ENCODE measurements at places on chromosomes 11 and 22.

- DNase-seq = no peak
Measured at GRCh38 chr22:50260434-50260800, 1.1 kb downstream of the MAPK12 start.

- no peak for DNase-seq
Measured at GRCh38 chr11:62400760-62401159, 18.1 kb upstream of the SCGB1A1 start.

DNA sequence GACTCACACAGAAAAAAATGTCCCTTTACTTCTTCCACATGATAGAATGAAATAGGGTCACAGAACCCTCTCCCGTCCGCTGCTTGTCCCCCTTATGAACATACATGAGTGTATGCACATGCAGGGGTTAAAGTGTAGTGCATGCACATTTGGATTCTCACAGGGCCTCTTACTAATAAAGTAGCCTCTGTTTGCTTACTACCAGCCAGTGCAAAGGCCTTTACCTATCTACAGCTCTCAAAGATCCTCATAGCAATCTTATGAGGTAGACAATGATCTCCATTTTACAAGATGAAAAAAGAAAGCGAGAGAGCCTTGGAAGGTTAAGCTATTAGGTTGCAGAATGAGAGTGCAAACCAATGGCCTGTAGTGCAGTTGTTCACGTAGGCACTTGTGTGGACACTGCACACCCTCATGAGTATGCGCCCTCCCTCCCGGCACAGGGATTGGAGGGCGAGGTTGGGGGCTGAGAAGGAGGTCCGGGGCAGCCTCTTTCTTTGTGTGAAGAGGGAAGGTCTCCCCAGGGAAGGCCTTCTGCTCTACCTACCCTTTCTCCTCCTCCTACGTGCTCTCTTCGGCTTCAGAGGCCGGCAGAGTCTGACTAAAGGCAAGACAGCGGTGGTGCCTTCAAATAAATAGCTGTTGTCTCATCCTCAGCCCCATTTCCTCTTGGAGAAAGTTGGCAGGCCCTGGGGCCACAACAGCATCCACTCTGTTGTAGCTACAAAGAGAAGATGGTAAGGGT, 91.3 kb downstream of the CEP164 start:
- DNase-seq = no peak

DNA sequence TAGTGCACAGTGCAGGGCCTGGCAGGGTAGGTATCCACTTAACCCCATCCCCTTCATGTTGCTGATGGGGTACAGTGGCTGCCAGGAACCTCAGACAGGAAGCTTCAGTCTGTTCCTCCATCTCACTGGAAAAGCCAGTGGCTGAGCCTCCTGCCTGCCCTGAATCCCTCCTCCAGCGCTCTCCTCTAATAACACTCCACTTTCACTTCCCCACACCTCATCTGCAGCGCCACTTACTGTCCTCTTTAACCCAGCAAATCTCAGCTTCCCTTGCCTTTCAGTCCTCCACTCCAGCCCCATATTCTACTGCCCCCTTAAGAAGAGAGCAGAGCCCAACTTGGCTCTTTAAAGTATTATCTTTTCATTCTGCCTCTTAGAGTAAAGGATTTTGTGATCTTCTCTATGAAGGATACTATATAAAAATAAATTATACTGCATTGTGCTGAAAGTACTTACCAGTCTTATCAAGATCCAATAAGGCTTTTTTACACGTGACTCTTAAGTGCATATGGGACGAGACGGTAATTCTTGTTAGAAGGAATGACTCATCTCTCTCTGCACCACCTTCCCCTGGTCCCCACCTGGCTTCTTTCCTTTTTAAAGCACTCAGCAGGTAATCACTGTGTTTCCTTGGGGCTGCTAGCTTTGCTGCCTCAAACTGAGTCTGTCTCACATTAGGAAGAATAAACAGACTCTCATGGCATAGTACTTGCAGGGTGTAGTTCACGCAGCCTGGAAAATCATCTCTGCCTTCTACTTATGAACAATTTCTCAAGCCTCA, 238.0 kb upstream of the NARS2 start:
- DNase-seq = no peak

DNA sequence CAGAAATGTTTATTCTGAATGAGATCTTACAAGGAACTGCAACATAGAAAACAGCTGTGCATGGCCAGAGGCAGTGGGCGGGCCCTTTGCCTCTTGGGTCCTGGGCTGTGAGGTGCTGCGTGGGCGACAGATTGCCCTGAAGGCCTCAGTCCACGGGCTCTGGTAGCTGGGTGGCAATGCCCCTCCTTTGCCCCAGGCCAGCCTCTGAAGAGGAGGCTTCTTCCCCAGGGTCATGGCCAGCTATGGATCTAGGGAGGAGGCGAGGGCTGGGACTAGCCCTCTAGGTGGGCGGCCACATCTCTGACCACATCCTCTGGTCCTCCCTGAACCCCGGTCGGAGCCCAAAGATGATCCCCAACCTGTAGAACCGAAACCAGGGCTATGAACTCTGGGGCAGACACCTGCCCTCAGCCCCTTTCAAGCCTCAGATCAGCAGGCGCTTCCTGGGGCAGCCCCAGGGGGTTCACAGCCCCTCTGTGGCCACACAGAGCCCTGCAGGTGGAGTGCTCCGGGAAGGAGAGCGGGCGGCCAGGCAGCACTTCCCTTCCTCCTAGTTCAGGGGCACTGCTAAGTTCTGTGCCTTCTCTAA, 6.6 kb upstream of the CDC42BPG start:
- peak; percentile 66 for DNase-seq

DNA sequence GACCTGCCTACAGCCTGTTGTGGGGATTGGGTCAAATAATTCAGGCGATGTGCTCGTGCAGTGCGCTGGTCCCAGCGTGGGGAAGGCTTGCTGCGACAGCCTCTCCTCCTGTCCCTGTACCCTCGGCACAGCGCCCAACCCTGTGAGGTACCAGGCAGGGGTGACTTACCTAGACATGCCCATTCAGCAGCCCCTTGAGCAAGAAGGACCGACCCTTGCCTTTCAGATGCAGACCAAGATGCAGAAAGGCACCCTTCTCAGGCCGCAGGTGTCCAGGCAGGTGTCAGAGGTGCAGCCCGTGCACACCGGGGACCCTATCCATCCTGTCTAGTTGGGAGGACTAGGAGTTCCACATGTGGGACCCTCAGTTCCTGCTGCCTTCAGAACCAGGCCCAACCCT, 102.7 kb downstream of the BCR start:
- DNase-seq = no peak
